ENCODE measurements at places on chromosomes 7 and 10. TPM values are rescaled to one million over a fixed set of nuclear protein-coding genes. Genes with fewer than 3 reads are reported as not detected.
A peak's percentile ranks its signal among the peaks of the same experiment; 100 is the strongest.

The GPR146 gene
- total RNA-seq, result 0.21 TPM

The CPA4 gene
- 0.25 TPM for total RNA-seq

The GIMAP5 gene
- not detected for total RNA-seq

The GPR26 gene
- total RNA-seq, result 0.55 TPM

The NUTM2A gene
- 4.9 TPM for total RNA-seq

The ABCB1 gene
- 5.0 TPM for total RNA-seq

The ACTL6B gene
- total RNA-seq, result not detected

The ZNF789 gene
- 5.2 TPM for total RNA-seq

The ODAD2 gene
- total RNA-seq, result 1.3 TPM

The SPDYE3 gene
- total RNA-seq, result not detected

The TAC1 gene
- total RNA-seq, result 50.4 TPM

The ZNHIT1 gene
- 90.2 TPM for total RNA-seq

The RHEB gene
- total RNA-seq, result 99.7 TPM

The ARHGAP22 gene
- 7.0 TPM for total RNA-seq

The C1QL3 gene
- 0.41 TPM for total RNA-seq

The C7orf33 gene
- total RNA-seq, result not detected

GRCh38 chr10:128421371-128422160 is 295.3 kb upstream of the MKI67 start:
- DNase-seq, result no peak

- no peak for DNase-seq
These were observed 43.0 kb downstream of the LEP start for GRCh38 chr7:128284102-128284501.

GRCh38 chr10:88838766-88839350 is 12.8 kb downstream of the ANKRD22 start:
- no peak for DNase-seq

DNA sequence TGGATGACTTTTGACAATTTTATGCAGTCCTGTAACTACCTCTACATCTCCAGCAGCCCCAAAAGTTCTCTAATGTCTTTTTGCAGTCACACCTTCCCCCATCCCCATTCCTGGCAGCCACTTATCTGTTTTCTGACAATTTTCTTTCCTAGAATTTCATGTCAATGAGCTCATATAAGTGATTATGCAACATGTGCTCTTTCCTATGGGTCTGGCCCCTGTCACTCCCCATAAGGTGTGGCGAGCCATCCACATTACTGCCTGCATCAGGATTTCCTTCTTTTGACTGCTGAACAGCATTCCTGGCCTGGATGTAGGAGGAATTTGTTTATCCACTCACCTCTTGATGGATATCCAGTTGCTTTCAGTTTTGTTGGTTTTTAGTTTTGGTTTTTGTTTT is 146.7 kb upstream of the MGMT start:
- DNase-seq, result no peak

GRCh38 chr10:25059990-25060389 is 43.6 kb downstream of the THNSL1 start:
- DNase-seq, result peak; percentile 49

DNA sequence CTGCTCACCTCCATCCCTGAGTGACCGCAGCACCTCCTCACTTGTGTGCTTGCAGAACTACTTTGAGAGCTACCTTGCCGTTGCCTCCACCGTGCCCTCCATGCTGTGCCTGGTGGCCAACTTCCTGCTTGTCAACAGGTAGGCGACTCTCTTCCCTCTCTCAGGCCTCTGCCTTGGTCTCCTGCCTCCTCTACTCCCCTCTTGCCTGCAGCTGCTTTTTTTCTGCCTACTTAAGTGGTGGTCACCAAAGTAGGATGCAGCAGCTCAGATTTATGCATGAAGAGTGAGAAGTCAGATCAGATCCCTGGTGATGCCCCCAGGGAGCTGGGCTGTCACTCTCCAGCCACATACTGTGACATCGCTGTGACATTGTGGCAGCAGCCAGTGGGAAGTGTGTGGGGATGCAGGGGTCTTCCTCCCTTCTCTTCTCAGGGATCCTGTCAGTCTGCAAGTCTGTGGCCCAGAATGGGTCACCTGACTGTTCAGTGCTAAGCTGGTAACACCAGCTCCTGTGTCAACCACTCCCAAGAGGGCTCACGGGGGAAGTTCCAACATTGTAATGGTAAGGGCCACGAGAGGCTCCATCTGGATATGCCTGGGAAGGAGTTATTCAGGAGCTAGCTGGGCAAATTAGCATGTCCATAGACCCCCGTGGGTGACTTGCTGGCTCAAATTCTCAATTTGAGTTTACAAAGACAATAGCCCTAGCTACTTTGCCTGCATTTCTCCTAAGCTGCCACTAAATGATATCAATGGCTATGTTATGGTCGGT is 25.3 kb downstream of the SLC29A3 start:
- no peak for DNase-seq

- DNase-seq, result no peak
These were observed 76.4 kb downstream of the NEURL1 start for GRCh38 chr10:103569896-103570295.

GRCh38 chr10:61701055-61701705 is 38.5 kb downstream of the CABCOCO1 start:
- no peak for DNase-seq

DNA sequence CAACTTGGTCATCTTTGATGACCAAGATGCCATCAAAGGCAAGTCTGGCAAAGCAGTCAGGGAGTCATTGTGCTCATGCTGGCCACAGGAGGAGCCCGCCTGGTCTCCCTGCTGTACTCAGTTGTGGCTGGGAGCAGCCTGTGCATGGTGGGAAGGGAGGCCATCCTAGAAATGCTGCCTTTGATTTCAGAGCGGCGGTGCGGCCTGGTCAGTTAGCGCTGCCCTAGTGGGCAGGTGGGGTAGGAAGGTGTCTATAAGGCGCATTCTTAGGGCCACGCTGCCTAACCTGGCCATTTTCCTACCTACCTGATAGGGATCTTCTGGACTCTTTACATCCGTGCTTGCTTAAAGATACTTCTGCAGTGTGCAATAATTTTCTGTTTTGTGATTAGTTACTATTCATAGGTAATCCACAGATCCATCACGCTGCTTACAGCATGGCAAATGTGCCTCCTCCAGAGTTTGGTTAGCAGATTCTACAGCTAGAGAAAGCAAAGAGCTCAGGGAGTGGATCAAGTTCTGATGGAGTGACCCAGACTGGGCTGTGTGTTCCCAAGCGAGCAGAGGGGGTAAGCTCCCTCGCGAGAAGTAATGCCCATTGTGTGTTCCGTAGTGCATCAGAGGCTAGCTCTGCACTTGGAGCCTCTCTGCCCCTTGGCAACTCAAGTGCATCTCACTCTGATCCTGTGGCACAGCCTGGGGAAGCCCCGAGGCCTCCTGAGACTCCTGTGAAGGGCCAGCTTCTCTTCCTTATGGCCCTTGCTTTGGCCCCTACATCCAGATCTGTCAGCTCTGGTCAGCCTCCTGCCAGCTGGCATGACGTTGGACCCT is 970.1 kb upstream of the ZNF722 start:
- DNase-seq, result no peak

DNA sequence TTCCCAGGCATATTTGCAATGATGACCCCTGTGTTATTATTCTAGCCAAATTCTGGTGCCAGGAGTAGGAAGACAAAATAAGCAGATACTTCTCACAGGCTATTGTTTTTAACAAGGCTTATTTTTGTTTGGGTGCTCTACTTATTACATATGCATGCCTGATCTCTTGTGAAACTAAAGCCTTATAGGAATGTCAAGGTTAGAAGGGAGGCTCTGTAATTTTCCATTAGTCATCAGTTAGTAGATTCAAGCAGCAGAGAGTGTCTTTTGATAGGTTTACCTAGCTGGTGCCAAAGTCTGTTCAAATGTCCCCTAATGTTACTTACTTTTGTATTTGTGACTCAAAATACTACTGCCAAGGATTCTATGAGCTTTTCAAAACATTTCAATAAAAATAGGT is 11.7 kb upstream of the TMEM106B start:
- DNase-seq, result peak; percentile 23

DNA sequence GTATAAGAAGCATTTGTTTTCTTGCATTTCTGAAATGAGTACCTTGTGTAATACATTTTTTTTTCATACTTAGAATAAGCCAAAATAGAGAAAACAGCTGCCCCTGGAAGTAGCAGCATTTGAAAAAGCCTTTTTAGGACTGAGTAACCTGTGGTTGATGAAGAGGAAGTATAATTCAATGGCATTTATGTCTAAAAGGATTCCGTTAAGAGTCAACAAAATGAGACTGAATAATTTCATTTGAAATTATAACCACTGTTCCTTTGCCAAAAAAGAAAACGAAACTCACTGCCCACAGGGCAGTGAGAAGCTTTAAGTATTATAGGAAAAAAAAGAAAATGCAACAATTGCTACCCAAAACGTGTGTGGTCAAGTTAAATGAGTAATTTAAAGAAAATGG is 705.6 kb upstream of the PHF14 start:
- no peak for DNase-seq

- no peak for DNase-seq
These were observed 9.2 kb upstream of the FOXP2 start for GRCh38 chr7:114405427-114405826.

DNA sequence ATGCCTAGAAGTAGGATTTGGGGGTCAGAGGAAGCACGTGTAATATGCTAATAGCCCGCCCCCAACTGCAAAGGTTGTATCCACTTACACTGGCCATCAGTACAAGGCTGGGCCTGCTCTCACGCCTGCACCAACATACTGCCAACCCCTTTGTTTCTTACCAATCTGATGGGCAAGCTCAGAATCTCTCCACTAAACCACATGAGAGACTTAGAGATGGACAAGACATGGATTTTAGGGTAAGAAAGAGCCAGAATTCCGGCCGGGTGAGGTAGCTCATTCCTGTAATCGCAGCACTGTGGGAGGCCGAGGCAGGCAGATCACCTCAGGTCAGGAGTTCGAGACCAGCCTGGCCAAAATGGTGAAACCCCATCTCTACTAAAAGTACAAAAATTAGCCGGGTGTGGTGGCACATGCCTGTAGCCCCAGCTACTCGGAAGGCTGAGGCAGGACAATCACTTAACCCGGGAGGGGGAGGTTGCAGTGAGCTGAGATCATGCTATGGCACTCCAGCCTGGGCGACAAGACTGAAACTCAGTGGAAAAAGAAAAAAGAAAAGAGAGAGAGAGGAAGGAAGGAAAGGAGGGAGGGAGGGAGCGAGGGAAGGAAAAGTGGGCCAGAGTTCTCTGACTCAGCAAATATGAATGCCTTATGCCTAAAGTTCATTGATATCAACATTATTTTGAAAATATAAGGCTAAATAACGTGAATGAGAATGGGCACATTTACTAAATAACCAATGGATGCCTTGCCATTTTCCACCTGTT is 162.2 kb downstream of the SLIT1 start:
- no peak for DNase-seq

GRCh38 chr7:142804728-142805207 is 34.0 kb downstream of the PRSS2 start:
- DNase-seq, result no peak

GRCh38 chr7:80771523-80771922 is 133.1 kb downstream of the CD36 start:
- no peak for DNase-seq

- no peak for DNase-seq
These were observed 80.3 kb downstream of the KLF6 start for GRCh38 chr10:3704565-3705325.

DNA sequence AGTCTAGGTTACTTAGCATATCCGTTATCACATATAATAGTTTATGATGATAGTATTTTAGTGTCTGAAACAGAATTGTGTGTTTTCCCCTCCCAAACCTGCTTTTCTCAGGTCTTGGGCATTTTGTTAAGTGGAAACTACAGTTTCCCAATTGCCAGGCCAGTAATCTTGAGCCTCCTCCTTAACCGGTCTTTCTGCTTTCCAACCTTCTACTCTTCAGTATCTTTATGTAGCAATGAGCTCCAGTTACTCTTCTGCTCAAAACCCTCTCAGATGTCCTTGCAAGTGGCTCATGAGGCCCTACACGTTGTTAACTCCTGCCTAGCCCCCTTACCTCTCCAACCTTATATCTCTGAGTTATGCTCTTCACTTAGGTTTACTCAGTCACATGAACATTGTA is 22.0 kb downstream of the WAC start:
- no peak for DNase-seq

DNA sequence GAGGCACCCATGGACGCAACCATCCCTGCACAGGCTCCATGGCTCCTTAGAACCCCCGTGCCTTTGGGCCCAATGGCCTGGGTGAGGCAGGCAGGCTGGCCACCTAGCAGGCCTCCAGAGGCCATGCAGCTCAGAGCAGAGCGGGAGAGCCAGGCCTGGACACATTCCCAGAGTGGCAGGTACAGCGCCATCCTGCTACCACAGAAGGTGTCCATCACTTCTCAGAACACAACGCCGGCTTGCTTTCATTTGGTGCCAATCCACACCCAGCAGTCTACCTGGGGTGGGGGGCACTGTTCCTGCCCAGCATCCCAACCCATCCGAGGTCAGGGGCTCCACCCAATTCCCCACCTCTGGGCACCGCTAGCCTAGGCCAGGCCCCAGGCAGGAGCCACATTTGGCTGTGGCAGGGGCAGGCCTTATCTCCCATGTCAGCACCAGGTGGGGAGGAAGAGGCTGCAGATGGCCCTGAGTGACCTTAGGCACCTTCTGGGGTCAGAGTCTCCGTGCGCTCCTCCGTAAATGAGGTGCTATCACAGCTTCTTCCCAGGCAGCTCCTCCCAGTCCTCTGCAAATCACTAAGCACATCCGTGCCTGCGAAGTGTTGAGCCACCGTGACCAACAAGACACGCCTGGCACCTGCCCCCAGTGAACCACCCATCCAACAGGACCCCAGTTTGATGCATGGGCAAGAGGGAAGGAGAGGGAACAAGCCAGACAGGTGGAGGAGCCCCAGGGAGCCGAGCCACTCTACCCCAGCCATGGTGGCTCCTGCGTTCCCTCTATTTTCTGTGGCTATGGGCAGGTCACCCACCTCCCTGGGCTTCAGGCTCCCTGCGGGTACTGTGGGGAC is 14.2 kb downstream of the KCNH2 start:
- DNase-seq, result no peak

GRCh38 chr7:15688279-15688626 is 1.8 kb upstream of the MEOX2 start:
- no peak for DNase-seq

DNA sequence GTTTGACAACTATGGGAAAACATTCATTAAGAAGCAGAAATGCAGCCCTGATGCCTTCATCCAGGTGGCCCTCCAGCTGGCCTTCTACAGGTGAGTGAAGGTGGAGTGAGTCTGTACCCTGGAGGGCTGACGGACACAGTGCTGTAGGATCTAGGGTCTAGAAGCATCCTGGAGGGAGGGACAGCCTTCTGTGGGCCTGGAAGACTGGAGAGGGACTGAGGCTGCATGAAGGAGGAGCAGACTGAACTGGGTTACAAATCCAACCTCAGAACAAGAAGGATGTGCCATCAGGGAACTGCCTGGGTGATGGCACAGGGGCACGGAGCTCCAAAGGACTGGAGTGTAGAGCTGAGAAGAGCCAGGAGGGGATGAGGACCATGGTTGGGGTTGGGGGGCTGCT is 27.5 kb upstream of the C10orf53 start:
- DNase-seq, result no peak

DNA sequence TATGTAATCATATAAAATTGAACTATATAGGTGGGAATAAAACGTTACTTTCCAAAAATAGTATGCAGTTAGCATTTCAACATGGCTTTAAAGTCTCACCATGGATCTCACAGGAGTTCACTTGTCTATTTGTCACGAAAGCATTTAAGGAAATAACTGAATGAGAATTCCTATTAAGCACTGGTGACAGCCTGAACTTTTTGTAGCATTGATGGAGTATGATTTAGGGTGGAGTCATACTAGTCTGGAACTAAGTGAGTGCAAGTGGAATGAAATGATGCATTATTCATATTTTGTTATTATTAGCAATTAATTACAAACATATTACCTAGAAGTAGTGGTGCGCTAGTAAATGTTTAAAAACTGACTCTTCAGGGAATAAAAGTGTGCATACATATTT is 26.0 kb upstream of the HIBADH start:
- no peak for DNase-seq

- no peak for DNase-seq
These were observed 25.8 kb downstream of the EMX2 start for GRCh38 chr10:117568334-117568733.

Data from kidney epithelial cell (primary cell).